ENCODE measurements at places on chromosomes 16 and 17. TPM values are rescaled to one million over a fixed set of nuclear protein-coding genes. Genes with fewer than 3 reads are reported as not detected.

DNA sequence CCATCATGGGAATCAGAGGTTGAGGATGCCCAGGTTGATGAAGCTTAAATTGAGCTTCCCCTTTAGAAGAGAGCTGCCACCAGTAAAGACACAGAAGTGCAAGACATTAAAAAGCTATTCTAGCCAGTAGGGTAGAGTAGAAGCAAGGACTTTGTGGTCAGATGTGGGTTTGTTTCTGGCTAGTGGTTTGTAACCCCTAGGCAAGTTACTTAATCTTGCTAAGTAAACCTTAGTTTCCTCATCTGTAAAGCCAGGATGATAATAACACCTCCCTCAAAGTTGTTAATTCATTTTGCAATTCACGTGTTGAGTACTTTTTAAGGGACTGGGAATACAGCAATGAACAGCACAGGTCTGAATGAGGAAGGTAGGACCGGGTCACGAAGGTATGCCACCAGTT is 3.6 kb downstream of the SNTB2 start:
- DNase-seq = no peak

DNA sequence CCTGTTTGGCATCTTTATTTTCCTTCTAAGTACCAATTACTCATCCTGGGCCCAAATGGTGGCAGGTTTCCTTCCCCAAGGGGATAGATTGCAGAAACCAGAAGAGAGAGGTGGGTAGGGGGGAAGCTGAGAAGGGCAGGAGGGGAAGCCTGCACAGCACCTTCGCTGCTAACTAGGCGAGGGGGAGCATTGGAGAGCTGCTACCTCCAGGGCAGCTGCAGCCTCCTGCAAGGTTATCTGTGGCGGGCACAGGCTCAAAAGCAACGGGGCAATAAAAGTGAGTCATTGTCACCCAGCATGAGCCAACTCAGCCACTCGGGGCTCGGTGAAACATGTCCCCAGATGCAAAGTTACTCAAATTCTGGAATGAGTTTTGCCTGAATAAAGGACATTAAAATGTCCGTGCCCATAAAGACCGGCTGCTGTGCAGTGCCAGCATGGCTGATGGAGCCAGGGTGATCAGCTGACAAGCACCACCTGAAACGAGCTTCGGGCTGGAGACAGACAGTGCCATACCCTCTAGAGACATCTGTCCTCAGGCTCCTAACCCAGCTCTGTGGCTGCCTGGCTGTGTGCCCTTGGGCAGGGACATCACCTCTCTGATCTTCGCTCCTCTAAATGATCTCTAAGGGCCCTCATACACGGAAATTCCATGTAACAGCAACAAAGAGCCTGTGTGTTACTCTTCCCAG is 68.1 kb upstream of the GRIN2A start:
- no peak for DNase-seq

- no peak for DNase-seq
These were observed 69.0 kb downstream of the CFDP1 start for GRCh38 chr16:75364286-75364791.

GRCh38 chr16:47815655-47816054 is 340.1 kb downstream of the ABCC12 start:
- DNase-seq = no peak

- no peak for DNase-seq
These were observed 91.2 kb upstream of the CIBAR2 start for GRCh38 chr16:85203462-85203813.

DNA sequence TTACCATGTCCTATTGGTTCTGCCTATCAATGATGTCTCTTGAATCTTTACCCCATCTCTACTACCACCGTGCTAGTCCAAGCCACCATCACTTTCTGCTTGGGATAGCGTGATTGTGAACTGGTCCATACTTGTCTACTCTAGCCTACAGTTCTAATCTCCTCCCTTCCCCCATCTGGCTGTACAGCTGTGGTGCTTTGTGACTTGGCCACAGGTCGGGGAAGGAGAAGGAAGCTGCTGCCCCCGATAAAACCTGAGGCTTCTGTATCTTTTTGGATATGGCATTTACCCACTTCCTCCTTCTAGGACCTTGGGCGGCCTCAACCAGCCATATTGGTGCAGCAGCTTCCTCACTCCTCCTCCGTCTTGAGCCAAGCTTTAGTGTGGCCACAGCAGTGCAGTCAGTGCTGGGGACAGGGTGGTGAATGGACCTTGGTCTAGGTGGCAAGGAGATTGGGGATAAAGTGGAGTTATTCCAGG is 314 bp upstream of the ITGA2B start:
- no peak for DNase-seq

DNA sequence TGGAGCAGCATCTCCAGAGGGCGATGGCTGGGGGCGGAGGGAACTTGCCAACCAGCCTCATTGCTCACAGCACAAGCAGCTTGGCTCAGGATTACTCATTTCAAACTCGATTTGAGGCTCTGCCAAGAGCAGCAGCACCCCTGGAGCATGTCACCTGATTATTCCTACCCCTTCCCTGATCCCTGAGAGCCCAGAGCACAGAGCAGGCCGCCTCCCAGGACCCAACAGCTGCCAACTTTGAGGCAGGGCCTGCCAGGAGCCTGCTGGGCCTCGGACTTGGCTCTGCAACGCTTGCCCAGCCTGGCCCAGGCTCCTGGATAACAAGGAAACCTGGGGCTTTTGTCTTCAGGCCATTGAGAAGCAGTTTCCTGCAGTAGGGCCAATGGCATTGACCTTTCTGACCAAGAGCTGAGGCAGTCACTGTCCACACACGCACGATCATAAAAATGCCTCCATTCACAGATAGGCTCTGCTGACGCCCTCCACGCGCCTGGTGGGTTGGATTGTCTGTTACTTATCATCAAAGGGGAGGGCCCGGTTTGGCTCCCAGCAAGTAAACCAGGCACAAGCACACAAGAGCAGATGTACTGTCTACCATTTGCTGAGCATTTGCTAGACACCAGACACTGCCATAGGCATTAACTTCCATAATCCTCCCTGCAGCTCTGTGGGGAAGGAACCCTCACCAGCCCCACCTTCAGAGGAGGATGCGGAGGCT is 406.6 kb upstream of the EEF2KMT start:
- no peak for DNase-seq

DNA sequence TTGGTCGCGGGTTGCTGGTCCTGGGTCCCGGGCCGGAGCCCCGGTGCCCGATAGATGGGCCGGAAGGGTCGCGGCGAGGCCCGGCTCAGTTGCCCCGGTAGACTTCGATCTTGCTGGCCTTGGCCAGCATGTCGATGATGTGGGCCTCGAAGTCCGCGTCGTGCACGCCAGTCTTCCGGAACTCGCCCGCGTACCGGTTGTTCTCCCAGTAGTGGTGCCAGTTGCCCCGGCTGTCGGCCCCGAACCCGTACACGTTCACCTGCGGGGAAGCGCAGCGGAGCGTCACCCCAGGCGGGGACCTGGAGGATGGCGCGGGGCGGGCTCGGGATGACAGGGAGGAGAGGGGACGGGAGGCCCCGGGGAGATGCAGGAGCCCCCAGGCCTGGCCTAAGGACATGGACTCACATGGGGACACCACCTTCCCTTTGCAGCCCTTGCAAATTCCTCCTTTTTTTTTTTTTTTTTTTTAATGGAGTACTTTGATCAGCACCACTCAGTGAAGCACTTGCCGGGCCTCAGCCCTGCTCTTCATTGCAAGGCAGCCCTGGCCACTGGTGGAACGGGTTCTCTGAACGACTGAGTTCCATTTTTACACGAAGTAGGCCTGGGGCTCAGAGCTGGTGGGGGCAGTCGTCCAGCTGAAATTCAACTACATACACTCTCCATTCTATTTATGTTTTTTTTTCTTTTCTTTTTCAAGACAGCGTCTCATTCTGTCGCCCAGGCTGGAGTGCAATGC is 35.1 kb downstream of the DDX19A start:
- DNase-seq = no peak

DNA sequence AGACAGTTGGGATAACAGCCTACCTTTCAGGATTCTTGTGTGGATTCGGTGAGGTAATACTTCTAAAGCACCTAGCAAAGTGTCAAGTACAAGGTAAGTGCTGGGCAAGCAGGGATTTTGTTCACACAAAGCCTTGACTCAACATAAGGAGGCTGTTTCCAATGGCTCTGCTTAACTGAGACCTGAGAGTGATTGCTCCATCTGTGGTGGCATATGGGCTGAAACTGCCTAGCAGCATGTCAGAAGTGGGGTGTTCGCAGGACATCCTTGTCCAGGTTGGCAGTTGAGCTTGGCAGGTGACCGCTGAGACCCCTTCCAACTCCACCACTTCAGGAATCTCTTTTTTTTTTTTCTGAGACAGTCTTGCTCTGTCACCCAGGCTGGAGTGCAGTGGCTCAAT is 19.8 kb downstream of the IL4R start:
- no peak for DNase-seq

DNA sequence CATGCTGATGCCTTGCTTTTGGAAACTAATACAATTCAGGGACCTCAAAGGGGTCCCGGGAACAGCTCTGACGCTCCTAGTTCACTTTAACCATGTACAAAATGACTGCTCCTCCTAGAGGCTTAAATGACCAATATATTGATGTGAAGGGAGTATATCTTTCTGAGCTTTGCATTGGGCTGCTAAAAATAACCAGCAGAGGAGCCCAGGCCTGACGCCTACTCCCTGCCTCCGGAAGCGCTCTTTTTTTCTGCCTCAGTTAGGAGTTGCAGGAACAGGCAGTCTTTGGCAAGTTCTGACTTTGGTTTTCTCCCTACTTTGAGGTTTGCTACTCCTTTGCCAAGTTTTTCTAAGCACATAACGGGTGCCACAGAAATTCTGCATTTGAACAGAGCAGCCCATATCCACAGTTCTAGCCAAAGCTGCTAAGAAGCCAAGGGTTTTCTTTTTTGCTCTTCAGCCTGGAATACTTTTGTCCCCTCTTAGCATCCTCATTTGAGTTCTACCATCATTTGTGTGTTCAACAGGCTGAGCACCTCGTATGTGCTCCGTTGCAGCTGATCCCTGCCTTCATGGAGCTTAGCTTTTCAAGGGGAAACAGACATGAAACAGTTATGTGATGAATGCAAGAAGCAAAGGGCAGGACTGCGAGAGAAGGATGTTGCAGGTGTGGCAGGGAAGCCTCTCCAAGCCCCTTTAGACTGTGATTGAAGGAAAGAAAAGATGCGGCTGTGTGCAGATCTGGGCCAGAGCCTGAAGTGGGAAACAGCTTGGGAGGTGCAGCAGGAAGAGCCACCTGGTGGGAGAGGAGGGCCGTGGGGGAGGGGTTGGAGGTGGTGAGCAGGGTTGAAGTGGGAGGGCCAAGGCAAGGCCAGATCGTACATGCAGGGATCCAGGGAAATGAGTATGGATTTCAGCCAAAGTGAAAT is 2.8 kb upstream of the NAGPA start:
- DNase-seq = no peak

DNA sequence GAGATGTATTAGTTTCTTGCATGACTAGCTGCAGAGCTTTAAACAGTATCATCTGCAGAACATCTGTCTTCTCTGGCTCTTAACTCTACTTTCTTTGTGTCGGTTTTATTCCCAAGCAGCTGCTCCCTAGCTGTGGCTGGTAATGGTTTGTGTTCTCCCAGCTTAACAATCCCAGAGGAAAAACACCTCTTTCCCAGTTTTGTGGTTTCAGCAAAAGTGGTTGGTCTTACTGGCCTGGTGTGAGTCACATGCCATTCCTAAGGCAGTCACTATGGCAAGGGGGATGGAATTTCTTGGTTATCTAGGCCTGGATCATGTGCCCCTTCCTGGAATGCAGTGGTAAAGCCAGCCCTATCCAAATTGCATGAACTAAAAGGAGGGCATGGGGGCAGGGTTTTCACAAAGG is 27.5 kb downstream of the OMG start:
- DNase-seq = no peak

DNA sequence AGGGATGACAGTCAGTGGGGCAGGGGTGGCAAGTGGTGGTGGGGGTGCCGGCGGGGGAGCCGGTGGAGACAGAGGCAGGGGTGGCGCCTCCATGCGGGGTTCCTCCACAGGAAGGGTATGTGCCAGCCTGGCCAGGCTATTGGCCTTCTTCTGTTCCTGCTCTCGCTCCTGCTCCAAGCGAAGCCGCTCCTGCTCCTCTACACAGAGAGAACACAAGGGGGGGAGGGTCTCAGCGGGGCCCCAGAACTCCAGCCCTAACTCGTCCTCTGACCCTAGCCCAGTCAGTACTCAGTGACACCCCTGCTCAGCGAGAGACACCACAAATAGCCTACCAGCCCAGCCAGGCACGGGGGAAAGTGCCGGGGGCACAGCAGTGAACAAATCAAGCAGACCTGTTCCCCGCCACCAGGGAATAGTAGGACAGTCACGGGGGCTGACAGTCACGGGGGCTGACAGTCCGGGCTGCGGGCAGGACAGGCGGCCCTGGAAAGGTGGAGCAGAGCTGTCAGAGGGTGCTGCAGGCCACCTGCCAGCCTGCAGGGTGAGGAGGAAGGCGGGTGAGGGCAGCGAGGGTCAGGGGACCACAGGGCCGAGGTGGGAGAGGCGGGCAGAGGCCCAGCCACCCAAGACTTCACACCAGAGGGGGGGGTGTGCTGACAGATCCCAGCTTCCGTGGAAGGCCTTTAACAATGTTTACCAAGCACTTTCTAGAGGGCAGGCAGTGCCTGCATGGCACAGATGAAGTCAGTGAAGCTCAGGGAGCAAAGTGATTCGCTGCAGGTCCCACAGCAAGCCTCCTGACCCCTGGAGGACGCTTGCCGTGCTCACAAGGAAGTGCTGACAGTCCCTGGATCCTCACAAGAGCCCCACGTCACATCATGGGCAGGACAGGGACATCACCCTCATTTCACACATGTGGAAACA is 5.3 kb downstream of the MNT start:
- peak; percentile 57 for DNase-seq

DNA sequence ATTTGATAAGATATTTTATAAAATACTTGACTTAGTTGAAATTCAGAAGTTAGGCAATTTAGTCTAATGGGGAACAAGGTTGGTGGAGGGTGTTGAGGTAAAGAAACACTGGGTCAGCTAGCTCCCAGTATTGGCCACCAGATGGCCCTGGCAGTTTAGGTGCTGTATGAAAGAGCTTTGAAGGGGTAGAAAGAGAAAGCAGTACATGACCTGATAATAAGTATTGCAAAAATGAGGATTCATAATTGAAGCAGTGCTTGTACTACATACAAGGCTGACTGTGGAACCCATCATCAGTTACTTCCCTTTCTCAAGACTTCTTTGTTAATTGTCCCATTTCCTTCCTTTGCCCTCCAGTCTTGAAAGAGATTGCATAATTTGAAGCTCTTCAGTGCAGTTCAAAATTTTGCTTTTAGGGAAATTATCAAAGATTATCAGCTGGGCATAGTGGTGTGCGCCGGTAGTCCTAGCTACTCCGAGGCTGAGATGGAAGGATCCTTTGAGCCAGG is 29.4 kb downstream of the TANC2 start:
- DNase-seq = no peak

DNA sequence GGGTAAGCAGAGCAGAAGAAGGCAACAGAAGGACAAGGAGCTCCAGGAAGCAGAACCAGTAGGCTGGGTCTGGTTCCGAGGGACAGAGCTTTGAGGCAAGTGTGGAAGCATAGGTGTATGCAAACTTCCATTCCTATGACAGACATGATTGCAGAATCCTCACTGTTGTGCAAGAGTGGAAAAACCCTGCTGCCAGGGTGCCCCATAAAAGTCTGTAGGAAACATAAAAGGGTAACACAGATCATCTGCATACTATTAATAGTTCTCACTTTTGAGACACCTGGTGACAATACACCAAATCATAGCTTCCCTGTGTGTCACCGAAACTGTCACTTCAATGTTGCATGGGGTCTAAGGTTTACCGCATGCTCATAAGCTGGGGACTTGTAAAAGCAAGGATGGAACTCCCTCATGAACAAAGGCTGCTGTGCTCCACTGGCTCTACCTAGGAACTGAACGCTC is 39.7 kb downstream of the ARHGAP17 start:
- no peak for DNase-seq

Gene SLFN14
- not detected for total RNA-seq

Gene ITGAL
- 3.0 TPM for total RNA-seq

Gene GNG13
- total RNA-seq = not detected

Gene AOC2
- 0.55 TPM for total RNA-seq

Gene DPEP3
- total RNA-seq = 0.17 TPM

Gene TEX14
- total RNA-seq = 3.5 TPM
